ENCODE measurements at places on chromosomes 13 and 19. TPM values are rescaled to one million over a fixed set of nuclear protein-coding genes. Genes with fewer than 3 reads are reported as not detected.

TYK2 gene
- 118 TPM for total RNA-seq

TUBA3C gene
- total RNA-seq = not detected

CACNG8 gene
- total RNA-seq = 0.19 TPM

ZNF682 gene
- total RNA-seq = 1.1 TPM

OR7C2 gene
- total RNA-seq = not detected

TLE6 gene
- total RNA-seq = 0.97 TPM

KLK1 gene
- total RNA-seq = not detected

ZNF829 gene
- total RNA-seq = 2.1 TPM

ZNF540 gene
- total RNA-seq = 0.16 TPM

C19orf67 gene
- total RNA-seq = not detected

IZUMO2 gene
- not detected for total RNA-seq
